ENCODE measurements at places on chromosomes 13 and 19.

DNA sequence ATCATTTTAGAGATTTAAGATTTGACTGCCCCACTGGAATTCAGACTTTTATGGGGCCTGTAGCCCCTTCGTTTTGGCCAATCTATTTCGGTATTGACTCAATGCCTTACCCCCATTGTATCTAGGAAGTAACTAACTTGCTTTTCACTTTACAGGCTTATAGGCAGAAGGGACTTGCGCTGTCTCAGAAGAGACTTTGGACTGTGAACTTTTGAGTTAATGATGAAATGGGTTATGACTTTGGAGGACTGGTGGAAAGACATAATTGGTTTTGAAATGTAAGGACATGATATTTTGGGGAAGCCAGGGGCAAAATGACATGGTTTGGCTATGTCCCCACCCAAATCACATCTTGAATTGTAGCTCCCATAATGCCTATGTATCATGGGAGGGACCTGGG, 463.0 kb upstream of the KLHL1 start:
- no peak for DNase-seq

DNA sequence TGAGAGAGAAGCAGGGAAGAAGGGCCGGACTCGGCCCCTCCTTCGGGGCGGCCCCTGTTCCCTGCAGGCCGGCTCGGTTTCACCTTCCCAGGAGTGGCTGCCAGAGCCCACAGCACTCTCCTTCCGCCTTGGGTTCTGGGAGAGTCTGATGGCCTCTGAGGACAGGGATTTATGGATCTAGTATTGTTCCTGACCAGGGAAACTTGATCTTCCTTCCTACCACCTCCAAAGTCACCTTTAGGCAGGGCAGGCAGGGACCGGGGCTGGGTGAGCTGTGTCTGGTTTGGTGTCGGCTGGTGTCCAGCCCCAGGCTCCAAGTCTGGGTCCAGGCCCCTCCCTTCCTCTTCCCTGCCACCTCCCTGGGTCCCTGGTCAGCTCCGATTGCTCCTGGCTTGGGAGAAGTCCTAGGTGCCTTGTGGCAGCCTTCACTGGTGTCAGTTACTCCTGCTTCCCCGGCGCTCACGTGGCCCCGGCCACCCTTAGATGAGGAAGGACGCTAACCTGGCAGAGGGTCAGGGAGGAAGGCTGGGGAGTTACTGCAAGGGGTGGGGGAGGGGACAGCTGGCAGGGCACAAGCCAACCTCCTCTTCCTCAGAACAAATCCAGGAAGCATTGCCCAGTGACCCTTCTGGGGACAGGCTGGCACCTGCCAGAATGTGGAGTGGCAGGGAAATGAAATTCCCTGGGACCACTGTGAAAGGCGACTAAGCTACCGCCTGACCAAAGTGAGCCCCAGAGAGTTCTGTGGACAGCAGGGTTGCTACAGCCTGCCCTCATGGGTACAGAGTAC, 18.8 kb downstream of the RFX1 start:
- DNase-seq = no peak

DNA sequence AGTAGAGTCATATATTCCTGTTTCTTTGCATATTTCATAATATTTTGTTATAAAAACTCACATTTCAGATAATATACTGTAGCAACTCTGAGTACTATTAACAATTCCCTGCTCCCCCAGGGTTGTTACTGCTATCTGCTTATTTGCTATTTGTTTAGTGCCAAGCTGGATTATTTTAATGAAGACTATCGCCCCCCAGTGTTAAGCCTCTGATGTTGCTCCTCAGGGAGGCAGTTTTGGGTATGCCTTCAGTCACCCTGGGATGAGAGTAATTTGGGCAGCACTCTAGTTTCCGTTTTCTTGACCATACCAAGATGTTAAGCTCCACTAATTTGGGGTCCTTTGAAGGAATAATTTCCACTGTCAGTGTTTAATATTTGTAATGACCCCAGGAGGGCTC, 46.0 kb downstream of the MICU2 start:
- DNase-seq = no peak

DNA sequence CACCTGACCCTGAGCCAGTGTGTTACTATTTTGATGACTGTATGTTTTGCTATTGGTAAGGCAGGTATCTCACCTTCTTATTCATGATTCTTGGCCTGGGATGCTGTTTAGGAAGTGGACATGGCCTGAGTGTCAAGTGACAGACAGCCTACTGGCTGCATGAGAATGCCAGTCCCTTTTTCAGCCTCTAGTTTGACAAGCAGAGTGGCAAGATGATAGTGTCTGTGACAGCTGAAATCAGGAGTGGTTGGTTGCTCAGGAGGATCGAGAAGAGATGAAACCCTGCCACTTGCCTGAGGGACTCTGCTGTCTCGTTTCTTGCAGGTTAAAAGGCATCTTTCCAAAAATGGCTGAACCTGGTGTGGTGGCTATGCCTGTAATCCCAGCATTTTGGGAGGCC, 7.1 kb upstream of the ELOF1 start:
- no peak for DNase-seq

- no peak for DNase-seq
Measured at GRCh38 chr19:31037286-31037980, 311.8 kb downstream of the TSHZ3 start.

DNA sequence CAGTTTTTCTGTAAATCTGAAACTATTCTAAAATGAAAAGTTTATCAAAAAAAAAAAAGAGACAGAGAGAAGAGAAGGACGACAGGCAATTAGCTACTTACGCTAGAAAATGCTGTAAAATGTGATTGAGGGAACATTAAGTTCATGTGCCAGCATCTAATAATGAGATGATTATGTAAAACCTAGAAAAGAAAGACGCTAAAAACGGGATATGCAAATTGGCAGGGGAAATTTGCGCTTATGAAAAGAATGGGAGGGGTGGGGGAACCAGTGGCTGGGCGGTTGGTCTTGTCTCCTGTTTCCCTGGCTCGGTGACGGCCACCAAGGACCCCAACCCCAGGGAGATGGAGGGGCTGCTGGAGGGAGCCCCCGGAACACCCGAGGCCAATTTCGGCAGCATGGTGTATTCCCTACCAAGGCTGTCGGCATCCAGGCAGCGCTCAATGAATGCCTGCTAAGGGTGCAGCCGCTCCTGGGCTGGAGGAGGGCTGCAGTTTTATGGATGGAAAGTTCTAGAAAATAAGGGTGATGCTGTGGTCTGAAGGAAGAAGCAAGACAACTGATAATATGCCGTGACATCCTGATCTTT, 34.2 kb downstream of the GNG7 start:
- no peak for DNase-seq

GRCh38 chr19:2982983-2983350, 5.6 kb downstream of the TLE6 start:
- DNase-seq = no peak

GRCh38 chr19:2594319-2594718, 108.2 kb downstream of the GNG7 start:
- DNase-seq = no peak

GRCh38 chr19:14507704-14508542, 10.3 kb downstream of the DNAJB1 start:
- no peak for DNase-seq

- DNase-seq = no peak
Measured at GRCh38 chr13:46934749-46935148, 37.9 kb upstream of the HTR2A start.

DNA sequence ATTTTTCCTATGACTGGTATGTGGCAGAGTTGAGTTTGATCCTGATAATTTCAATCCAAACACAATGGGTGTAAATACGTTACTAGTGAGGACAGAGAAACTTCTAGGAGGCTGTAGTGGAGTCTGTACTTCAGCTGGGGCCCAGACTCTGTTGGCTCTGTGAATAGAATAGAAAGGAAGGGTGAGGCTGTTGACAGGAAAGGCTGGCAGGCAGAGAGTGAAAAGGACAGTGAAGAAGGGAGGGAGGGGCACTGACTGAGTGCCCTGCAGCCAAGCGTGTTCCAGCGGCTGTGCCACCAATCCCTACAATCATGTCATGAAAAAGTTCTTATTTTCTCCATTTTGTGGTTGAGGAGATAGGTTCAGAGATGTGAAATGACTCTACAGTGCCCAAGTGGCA, 80.5 kb downstream of the MBNL2 start:
- DNase-seq = no peak

DNA sequence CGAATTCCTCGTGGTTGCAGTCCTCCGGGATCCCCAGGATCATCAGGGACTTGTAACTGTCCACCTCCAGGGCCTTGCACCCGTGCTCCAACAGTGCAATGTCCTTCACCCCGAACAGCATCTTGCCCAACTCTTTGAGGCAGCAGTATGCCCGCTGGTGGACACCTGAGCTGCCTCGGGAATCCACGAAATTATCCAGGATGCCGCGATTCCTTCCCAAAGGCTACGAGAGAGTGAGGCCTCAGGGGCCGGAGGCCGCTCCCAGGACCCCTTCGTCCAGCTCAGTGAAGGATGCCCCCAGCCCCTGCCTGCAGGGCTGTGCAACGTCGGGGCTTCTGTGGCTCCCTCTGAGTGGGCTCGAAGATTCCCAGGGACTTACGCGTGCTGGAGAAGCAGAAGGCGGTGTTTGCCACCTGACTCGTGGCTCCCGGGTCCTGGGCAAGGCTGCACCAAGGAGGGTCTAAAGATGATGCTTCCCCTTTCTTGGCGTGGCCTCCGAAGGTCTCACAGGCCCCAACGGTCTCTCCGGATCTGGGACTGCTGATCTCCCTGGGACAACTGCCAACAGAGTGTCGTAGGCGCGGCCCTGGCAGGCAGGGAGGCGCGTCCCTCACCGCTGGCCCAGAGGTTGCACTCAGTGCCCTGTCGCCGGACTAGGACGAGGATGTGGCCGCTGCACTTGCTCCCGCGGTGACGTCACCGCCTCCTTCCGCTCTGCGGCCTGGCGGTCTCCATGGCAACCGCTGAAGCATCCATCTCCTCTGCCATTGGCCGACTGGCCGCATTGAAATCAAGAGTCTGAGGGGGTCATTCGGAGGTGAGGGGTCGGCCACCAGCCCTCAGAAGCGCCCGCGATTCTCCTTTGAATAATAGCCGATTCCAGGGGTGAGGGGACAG, at the start of gene PNMA8C:
Gene PNMA8C, minus strand, starts transcription at position 698 of the 897 bp plus-strand sequence. Its CDS starts 577 bp downstream, at position 121.
- DNase-seq = peak; percentile 2

DNA sequence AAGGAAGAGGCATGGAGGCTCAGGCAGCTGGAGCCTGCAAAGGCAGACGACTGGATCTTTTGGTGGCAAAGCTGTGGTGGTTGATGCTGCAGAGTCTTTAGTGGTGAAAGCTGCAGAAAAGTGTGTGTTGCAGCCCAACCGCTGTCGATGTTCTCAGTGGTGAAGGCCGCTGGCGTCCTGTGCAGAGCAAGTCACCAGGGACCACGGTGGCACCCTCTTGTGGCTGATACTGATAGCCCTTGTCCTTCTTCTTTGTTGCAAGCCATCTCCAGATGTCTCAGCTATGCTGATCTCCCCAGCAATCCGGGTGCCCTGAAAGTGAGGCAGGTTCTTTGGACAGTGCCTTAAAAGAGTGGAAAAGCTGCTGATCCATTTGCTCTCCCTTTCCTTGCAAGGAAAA, 610.9 kb upstream of the PCDH9 start:
- no peak for DNase-seq

- DNase-seq = no peak
Measured at GRCh38 chr19:532561-533363, 1.2 kb downstream of the CDC34 start.

DNA sequence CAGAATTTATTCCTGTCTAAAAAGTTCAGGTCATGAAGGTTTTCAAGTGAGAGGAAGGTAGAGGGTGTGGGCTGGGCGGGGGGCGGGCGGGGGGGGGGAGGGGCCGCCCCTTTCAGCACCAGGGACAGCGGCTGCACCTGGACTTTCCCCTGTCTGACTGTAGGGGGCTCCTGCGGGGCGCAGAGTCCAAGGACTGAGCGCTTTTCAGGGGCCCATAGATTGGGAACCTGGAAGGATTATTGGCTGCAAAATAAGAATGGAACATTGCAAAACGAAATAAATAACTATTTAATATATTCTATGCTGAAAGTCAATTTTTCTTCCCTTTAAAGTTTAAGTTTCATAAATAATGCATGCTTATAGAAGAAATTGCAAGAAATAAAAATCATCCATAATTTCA, 8.9 kb upstream of the CYP4F3 start:
- DNase-seq = no peak

GRCh38 chr13:102799426-102800144, 666 bp downstream of the BIVM start:
- DNase-seq = no peak

DNA sequence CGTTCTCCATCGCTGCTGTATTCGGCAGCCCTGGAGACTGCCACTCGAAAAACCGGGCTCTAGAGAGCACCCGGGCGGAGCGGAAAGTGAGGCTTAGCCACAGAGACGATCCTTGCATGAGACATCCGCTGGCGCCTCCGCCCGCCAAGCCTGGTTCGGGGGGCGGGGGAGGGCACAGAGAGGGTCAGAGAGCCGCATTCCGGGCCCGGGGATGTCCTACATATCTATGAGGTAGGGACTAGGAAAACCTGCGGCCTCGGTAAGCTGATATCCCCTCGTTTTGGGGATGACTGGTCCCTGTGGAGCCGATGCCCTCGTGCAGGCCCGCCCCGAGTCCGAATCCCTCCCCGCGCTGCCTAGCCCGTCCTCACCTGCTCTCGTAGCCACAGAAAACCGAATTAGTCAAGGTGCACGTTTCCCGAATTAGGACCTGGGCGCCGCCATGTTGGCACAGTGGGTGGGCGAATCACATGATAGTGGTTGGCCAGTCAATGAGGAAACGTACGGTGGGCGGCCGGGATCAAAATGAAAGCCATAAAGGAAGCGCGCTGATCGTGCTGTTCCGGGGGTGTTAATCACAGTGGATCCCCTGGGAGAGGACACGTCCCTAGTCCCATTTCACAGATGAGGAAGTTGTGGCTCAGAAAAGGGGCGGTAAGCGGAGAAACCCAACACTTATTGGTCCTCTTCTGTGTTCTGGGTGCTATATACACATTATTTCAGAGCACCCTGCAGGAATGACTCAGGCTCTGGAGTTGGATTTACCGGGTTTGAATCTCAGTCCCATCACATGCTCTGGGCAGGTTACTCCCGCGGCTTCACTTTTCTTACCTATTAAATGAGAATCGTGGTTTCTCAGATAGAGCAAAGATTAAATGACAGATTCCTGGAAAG, at the start of gene TRMT1:
Gene TRMT1, minus strand, starts transcription at position 459 of the 894 bp plus-strand sequence. Its CDS starts 341 bp downstream, at position 118.
- DNase-seq = peak; percentile 85

GRCh38 chr19:49924004-49924880, 4.8 kb upstream of the ATF5 start:
- DNase-seq = no peak

DNA sequence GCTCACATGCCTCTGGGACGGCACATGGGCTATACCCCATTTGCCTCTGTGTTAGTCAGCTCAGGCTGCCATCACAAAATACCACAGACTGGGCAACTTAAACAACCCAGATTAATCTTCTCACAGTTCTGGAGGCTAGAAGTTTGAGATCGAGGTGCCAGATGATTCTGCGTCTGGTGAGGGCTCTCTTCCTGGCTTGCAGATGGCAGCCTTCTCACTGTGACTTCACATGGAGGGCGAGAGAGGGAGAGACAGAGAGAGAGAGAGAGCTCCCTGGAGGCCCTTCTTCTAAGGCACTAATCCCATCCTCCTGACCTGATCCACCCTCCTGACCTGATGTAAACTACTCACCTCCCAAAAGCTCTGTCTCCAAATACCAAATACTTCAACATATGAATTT, 55.0 kb downstream of the GPR12 start:
- no peak for DNase-seq
